ENCODE measurements at places on chromosomes 7 and 10. TPM values are rescaled to one million over a fixed set of nuclear protein-coding genes. Genes with fewer than 3 reads are reported as not detected.

Gene ELN
- 556 TPM for total RNA-seq

GRCh38 chr7:150734254-150734653 is 3.0 kb upstream of the GIMAP5 start:
- no peaks in the 10 kb centered on the region for H3K4me1 ChIP-seq
- no peaks in the 10 kb centered on the region for H3K36me3 ChIP-seq
- no peak overlapping the region for H3K27ac ChIP-seq
- no peak overlapping the region for H3K4me3 ChIP-seq

Gene EIF4EBP2
- total RNA-seq: 60.5 TPM

DNA sequence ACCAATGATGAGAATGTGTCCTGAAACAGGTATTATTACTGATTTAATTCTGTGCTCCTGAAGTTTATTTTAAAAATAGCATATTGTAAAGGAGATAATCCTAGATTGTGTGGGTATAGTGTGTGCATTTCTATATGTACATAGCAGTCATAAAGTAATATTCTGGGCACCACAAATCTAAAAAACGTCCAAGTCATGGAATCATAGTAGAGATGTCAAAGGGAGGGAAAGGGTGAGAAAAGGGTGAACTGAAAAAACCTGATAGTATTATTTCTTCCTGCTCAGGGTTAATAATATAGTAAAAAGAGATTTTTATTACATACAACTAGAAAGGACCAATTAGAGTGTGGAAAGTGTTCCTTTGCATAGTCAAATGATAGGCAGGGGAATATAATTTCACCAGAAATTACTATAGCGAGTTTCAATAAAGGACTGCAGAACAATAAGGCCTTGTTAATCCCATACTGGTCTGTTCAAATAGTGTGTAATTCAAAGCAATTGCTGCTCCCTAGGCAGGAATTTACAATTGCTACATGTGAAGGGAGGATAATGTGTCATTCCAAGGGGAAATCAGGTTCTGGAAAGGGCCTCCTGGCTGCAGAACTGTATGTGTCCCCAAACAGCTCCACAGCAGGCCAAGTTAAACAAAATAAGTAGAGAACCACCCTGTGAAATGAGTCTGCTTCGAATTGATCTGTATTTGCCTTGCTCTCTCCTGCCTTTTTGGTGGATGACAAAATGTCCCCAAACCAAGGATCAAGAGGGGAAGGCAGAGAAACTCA is 42.5 kb upstream of the KMT2E start:
- H3K27ac ChIP-seq: no peak overlapping the region
- H3K4me3 ChIP-seq: no peak overlapping the region
- H3K4me1 ChIP-seq: peaks cover 14% of the 10 kb centered on the region
- no peak for DNase-seq
- no peaks in the 10 kb centered on the region for H3K36me3 ChIP-seq

- no peaks in the 10 kb centered on the region for H3K36me3 ChIP-seq
- no peaks in the 10 kb centered on the region for H3K27me3 ChIP-seq
- no peak overlapping the region for H3K4me3 ChIP-seq
- no peak for DNase-seq
Observed at GRCh38 chr10:3889961-3890522, 105.0 kb upstream of the KLF6 start.

DNA sequence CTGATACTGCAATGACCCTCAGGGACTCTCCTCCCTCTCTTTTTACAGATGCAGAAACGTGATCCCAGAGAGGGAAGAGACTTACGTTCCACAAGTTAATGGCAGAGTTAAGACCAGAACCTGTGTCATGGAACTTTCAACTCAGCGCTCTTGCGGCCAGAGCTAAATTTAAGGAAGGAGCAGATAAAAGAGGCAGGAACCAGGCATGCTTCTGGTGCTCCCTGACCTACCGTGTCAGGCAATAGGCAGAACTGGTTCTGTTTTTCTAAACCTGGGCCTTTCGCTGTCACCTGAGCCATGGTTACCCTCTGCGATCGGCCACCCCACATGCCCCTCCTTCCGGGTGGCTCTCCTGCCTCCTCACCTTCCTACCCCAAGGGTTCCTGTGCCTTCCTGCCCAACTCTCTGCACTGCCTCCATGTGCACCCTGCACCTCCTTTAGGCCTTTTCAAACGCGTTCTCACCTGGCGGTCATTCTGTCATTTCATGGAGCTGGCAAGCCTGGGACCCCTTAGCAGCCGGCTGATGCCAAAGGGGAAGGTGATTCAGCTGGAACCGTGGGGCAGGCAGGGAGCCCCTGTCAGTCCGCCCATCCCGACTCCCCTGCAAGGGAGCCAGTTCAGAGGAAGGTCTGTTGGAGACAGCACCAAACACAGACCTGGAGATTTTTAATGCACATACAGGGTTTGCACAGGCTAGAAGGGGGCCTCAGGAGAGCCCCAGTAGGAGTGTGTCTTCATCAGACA is 7.7 kb upstream of the GBX1 start:
- H3K4me1 ChIP-seq: no peaks in the 10 kb centered on the region
- H3K27ac ChIP-seq: no peak overlapping the region
- no peak overlapping the region for H3K4me3 ChIP-seq
- no peak for DNase-seq
- no peaks in the 10 kb centered on the region for H3K27me3 ChIP-seq

DNA sequence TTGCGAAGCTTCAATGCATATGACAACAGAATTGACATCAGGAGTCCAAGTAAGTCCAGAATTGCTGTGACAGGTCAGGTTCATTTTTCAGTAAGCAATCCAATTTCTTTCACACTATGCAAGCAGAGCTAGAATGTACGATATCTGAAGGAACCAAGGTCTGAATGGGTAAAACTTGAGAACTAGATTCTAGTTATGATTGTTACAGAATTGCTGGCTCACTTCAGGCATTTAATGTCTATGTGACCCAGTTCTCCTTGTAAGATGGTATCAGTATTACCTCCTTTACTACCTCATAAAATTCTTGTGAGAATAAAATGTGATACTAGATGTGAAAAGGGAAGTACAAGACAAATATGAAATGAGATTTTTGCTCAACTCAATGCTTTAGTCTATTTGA is 159.6 kb downstream of the GPR158 start:
- no peak for DNase-seq
- H3K27me3 ChIP-seq: no peaks in the 10 kb centered on the region
- H3K4me1 ChIP-seq: no peaks in the 10 kb centered on the region
- H3K4me3 ChIP-seq: no peak overlapping the region
- no peaks in the 10 kb centered on the region for H3K36me3 ChIP-seq

Gene MKX
- total RNA-seq: 6.6 TPM

GRCh38 chr7:47239931-47240421 is 341.9 kb downstream of the TNS3 start:
- H3K4me3 ChIP-seq: no peak overlapping the region
- no peak overlapping the region for H3K27ac ChIP-seq
- DNase-seq: no peak
- H3K27me3 ChIP-seq: no peaks in the 10 kb centered on the region
- H3K36me3 ChIP-seq: no peaks in the 10 kb centered on the region
- no peaks in the 10 kb centered on the region for H3K4me1 ChIP-seq

GRCh38 chr7:101973130-101973529 is 155.7 kb downstream of the CUX1 start:
- DNase-seq: no peak
- H3K36me3 ChIP-seq: no peaks in the 10 kb centered on the region
- H3K4me3 ChIP-seq: no peak overlapping the region
- H3K27ac ChIP-seq: no peak overlapping the region
- H3K4me1 ChIP-seq: no peaks in the 10 kb centered on the region

All from aorta (tissue), 5 donors.